ENCODE measurements at places on chromosomes 3 and 15.

- no peak for DNase-seq
Measured at GRCh38 chr3:175003590-175003989, 144.5 kb downstream of the NAALADL2 start.

DNA sequence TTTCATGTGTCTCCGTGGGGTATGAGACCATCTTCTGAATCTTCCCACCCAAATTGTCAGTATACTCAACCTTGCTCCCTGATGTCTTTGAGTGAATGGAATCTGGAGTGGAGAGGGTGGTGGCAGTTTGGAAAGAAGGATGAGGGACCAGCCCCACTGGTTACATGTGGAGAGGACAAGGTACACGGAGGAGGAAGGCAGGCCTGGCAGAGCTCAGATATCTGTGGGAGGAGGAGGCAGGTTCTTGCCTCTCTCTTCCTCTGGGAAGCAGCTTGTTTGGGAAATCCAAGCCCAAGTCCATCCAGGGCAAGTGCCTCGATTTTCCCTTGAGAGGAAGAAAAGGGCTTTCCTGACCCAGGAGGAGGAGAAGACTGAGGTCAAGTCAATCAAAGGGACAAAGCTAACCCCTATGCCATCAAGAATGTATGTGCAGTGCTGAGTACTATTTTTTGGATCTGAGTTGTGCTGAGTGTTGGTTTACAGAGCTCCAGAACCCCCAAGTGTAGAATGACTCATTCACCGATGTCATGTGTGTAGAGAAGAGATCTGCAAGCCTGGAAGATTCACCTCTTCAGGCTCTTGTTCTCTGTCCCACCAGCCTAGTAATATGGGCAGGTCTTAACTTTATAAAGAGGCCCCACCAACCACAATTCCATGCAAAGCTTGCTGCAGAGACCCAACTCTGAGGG, 19.8 kb upstream of the LOXL1 start:
- DNase-seq = no peak

DNA sequence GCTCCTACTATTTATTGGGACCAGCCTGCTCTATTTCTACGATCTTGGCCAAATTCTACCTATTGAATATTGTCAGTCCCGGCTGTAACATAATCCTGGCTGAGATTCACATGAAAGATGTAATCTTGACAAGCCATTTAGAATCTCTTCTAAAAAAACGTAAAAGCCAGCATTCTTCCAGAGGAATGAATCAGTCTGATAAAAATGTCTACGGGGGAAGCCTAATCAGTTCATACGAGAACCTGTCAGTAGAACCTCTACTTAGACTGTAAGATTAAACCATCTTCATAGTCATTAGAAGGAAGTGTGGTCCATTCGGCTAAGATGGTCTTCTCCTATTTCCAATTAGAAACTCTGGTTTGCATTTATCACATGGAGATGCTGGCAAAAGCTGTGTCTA, 147.2 kb upstream of the WNT5A start:
- no peak for DNase-seq

DNA sequence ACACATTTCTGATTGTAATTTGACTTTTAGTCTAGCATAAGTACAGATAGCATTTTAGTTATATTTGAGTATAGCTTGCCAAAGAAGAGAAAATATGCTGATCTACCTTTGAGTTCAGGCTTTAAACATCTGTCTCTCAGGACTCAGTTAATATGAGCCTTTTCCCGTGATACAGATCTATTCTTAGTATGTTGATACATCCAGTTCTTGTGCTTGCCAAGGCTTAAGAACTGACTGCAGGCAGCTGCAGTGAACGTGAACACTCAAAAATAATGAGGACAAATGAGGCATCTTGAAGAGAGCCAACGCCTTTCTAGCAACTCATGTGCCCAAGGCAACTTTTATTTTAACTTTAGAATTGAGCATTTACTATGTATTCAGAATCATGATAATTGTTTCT, 325.5 kb downstream of the SI start:
- no peak for DNase-seq

- no peak for DNase-seq
Measured at GRCh38 chr15:52575072-52575471, 6.2 kb upstream of the ARPP19 start.

GRCh38 chr3:187016639-187017345, 86.5 kb downstream of the ST6GAL1 start:
- no peak for DNase-seq

DNA sequence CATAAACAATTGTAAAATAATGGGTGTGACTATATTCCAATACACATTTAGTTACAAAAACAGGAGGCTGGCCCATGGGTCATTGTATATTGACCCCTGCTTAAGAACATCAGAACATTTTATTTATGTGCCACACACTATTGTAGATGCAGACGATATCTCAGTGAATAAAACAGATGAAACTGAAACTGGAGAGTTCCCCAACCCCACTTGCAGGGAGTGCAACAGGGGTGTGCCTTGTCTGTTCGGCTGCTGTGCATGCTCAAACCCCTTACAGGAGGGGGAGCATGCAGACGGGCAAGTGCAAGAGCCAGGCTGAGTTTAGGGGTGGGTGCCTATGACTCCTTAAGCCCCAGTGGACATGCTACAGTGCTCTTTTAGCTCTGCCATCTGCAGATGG, 509.6 kb downstream of the IGSF11 start:
- DNase-seq = no peak

DNA sequence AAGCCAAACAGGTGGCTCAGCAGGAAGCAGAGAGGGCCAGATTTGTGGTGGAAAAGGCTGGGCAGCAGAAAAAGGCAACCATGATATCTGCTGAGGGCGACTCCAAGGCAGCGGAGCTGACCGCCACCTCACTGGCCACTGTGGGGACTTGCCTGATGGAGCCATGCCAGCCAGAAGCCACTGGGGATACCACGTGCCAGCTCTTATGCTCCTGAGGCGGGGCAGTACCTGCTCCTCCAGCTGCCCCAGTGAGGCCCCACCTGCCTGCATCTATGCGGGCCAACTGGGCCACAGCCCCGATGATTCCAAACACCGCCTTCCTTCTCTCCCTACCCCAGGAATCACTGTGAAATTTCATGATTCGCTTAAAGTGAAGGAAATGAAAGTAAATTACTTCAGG, 22.9 kb upstream of the ARIH1 start:
- no peak for DNase-seq

DNA sequence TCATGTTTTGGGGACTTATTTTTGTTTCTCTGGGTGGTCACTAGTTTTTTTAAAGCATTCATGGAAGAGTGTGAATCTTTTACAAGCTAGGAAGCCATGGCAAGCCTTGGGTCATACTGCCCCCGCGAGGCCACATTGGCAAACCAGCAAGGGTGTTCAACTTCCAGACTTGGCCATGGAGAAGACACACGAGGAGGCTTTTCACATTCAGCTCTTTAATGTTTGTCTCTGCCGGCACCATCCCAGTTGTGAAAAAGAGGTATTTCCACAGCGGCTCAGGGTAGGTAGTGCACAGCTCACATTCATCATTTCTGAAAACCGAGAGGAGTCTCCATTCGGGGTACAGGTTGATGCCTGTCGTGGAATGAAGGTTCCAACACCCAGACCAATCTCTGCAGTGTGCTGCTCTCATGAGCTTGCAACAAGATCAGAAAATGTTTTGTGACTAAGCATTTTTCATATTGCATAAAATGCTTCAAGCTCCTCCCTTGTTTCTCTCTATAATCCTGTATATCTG, 7.7 kb downstream of the CCR5 start:
- peak; percentile 79 for DNase-seq

DNA sequence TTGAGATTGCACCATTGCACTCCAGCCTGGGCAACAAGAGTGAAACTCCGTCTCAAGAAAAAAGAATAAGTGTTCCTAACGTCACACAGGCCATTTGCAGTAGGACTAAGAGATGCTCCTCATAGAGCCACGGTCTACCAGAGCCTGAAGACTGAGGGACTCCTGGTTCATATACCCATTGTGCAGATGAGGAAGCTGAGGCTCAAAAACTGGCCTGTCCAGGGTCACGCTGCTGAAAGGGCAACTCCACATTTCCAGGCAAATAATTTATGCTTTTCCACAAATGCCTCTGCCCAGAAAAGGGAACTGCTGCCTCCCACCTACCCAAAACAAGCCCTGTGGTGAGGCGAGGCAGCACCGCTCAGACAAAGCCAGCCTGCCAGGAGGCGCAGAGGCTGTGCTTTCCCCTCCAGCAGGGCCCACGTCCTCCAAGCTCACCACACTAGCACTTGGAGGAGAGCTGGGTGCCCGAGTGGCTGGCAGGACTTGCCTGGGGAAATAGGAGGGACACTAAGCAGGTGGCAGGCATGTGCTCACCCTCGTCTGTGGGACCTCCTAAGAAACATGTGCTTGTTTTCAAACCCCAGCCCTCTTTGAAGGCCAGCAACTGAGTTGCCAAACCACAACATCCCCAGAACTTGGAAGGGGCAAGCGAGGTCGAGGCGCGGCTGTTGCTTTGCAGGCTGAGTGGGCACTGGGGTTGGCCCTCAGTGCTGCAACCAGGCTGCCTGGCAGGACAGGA, 195.6 kb downstream of the XXYLT1 start:
- DNase-seq = no peak

DNA sequence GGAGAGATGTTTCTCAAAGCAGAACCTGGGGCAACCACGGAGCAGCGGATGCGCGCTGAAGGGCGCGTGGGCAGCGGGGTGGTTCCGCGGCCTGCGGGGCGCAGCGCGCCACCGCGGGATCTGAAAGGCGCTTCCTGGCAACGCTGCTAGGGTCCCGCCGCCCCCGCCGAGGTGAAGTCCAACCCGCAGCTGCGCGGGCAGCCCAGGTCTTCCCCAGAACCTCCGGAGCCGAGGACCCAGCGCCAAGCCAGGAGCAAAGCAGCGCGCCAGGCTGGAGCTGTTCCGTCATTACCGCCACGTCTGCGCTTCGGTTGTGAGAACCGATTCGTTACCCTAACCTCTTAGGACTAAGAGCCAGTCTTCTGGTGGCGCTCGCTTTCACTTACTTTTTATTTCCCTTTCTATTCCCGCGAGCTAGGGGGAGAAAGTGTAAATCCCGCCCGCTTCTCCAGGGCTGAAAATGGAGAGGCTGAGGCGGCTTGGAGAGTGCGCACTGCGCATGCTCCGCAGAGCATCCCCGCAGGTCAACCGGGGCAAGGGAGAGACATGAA, 3.2 kb upstream of the GABRG3 start:
- DNase-seq = no peak

- no peak for DNase-seq
Measured at GRCh38 chr3:144687862-144688261, 716.2 kb downstream of the DIPK2A start.

GRCh38 chr3:101635345-101635744, 41.6 kb downstream of the ZBTB11 start:
- no peak for DNase-seq

DNA sequence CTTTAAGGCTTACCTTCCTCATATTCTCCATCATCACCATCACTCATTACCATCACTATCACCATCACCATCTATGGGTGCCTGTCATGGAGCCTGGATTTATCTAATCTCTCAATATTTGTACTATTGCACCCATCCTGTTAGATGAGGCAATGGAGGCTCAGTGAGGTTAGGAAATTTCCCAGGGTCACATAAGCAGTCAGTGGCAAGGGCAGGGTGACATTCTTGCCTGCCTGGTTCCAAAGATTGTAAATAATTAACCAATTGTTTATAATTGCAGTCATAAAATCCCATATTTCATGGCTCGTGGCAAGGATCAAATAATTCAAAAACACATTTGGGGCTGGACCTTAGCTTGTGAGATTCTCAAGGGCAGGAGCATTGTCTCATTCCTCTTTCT, 55.2 kb downstream of the MGLL start:
- DNase-seq = no peak

- DNase-seq = no peak
Measured at GRCh38 chr3:129360171-129360611, 68.2 kb downstream of the EFCAB12 start.

GRCh38 chr3:132843851-132844553, 121.8 kb upstream of the NPHP3 start:
- no peak for DNase-seq

GRCh38 chr3:43243590-43244587, 42.5 kb upstream of the SNRK start:
- DNase-seq = no peak

DNA sequence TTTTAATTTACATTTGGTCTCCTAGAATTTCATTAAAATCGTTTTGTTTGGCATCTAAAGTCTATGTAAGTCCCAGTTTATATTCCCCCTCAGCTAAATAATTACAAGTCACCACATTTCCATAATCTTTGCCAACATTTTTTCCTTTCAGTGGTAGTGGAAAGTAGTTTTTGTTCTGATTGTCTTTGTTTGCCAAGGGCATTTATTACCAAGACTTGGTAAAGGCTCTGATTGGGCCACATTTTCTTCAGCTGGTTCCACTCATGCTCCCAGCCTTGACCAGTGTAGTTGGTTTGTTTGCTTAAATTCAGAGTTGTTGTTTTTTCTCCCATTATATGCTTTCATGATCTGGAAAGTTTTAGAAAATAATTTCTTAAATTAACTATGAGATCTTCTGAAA, 153.4 kb upstream of the MME start:
- no peak for DNase-seq

- no peak for DNase-seq
Measured at GRCh38 chr3:73622091-73622805, 2.5 kb downstream of the PDZRN3 start.

DNA sequence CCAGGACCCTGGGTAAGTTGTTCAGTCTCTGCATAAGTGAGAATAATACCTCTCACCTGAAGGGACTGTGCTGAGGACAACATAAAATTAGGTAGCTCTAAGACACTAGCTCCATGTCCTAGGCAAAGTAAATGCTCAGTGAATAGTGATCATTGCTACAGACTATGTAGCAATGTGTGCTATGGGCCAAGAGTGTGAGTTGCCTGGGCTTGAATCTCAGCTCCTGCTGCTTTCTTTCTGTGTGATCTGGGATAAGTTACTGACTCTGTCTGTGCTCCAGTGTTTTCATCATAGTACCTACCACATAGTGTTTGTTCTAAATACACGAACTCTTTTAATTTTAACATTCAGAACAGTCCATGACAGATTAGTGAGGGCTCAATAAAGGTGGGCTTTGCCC, 81.1 kb upstream of the MFGE8 start:
- DNase-seq = no peak

DNA sequence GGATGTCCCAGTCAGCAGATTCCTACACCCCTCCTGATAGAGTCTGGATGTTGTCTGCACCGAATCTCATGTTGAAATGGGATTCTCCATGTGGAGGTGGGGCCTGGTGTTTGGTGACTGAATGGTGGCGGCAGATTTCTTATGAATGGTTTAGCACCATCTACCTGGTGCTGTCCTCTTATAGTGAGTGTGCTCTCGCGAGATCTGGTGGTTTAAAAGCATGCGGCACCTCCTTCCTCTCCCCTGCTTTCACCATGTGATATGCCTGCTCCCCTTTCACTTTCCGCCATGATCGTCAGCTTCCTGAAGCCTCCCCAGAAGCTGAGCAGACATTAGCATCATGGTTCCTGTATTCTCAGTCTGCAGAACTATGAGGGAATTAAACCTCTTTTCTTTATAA, 135.2 kb upstream of the SLC6A11 start:
- DNase-seq = no peak

GRCh38 chr3:97680210-97680609, 84.3 kb upstream of the ARL6 start:
- no peak for DNase-seq

- no peak for DNase-seq
Measured at GRCh38 chr3:126270145-126270811, 86.9 kb downstream of the KLF15 start.
